ENCODE measurements at places on chromosomes 2 and 18. TPM values are rescaled to one million over a fixed set of nuclear protein-coding genes. Genes with fewer than 3 reads are reported as not detected.

Gene LHCGR
- not detected for total RNA-seq

Gene ANKRD62
- total RNA-seq, result not detected

Gene SKOR2
- total RNA-seq, result not detected

Gene LBX2
- total RNA-seq, result 6.7 TPM

Gene PTH2R
- total RNA-seq, result not detected

Gene HTR2B
- total RNA-seq, result 2.0 TPM

Gene ADAM23
- total RNA-seq, result 0.33 TPM

Gene ZBTB7C
- total RNA-seq, result 3.7 TPM

Gene SPDYA
- total RNA-seq, result not detected

Gene NPHP1
- total RNA-seq, result 2.6 TPM

Gene OTOS
- not detected for total RNA-seq

Gene BUB1
- 5.5 TPM for total RNA-seq

Gene PTMA
- 710 TPM for total RNA-seq

Gene PROC
- 2.3 TPM for total RNA-seq

Gene MOGAT1
- total RNA-seq, result not detected

Gene SGPP2
- total RNA-seq, result 1.8 TPM

Gene AGAP1
- total RNA-seq, result 9.0 TPM

Gene TNFRSF11A
- total RNA-seq, result 0.13 TPM

Gene GAL3ST2
- total RNA-seq, result 1.0 TPM

Gene MAP3K19
- total RNA-seq, result not detected

Gene NCKAP1
- 106 TPM for total RNA-seq

Gene PIEZO2
- total RNA-seq, result 5.3 TPM

Gene MEIS1
- 7.7 TPM for total RNA-seq

Gene DGUOK
- total RNA-seq, result 73.3 TPM

Gene MC4R
- total RNA-seq, result 0.13 TPM

Gene DCDC2C
- total RNA-seq, result not detected

Gene PSTPIP2
- total RNA-seq, result 4.9 TPM

Gene CNGA3
- total RNA-seq, result not detected

Gene FAM237A
- not detected for total RNA-seq

Gene QPCT
- 23.2 TPM for total RNA-seq

Gene FASTKD1
- 8.3 TPM for total RNA-seq

Gene CCDC102B
- total RNA-seq, result 2.4 TPM

Gene GPR45
- 0.25 TPM for total RNA-seq

Gene AQP4
- total RNA-seq, result not detected

Gene FTCDNL1
- 0.49 TPM for total RNA-seq

Gene CAPN10
- total RNA-seq, result 29.0 TPM

Gene AGXT
- total RNA-seq, result not detected

Gene LYG2
- total RNA-seq, result not detected

Gene LYPD1
- total RNA-seq, result 158 TPM

Gene CD207
- total RNA-seq, result not detected

Gene RAMP1
- total RNA-seq, result 6.4 TPM
